Stimulated activated naive CD8-positive, alpha-beta T cell treated with anti-CD3 and anti-CD28 coated beads, Interleukin-15, amount 100 ng/mL, for 72 hours (primary cell): ENCODE measurements at places on chromosomes 2 and 18.

GRCh38 chr2:180781276-180781675 is 199.1 kb upstream of the UBE2E3 start:
- DNase-seq, result no peak

- DNase-seq, result no peak
Observed at GRCh38 chr2:140597836-140598235, 1533.0 kb downstream of the LRP1B start.

DNA sequence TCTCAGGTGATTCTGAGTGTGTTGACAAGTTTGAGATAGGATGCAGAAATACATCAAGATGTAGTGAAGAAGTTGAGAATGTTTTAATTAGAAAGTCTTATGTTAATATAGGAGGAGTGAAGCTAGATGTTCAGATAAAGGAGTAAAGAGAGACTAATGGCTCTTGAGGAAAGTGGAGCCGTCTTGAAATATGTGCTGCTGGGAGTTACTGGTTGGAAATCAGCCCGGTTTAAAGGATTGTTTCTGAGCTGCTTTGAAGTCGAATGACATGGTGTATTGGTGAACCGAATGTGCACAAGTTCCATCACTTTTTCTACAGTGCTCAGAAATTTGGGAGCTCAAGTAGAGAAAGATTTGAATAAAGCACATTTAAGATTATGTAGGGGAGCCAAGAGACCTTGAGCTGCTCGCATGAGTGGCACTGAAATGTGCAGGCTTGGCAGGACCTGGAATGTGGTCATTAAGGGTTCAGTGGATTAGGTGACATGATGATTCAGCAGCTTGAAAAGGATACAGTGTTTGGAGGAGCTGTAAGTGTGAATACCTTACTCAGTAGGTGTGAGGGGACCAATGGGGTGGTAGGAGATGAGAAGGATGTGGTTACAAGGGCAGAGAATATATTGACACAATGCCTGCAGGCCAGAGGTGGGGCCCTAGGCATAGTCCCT is 68.6 kb downstream of the CAB39 start:
- DNase-seq, result peak; percentile 57

DNA sequence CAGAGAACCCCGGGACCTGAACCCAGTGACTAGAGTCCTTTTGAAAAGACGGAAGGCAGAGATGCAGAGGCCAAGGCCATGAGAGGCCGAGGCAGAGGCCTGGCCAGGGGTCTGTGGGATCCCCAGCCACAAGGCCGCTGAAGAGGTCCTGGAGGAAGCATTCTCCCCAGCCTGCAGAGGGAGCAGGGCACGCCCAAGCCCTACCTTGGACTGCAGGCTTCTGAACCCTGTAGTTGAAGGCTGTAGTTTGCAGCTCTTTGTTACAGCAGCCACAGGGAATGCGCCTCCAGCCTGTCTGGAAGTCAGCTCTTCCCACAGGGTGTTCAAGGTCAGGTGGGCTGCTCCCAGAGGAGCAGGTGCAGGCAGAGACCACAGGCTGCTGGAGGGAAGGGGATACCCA is 22.1 kb upstream of the PXDN start:
- no peak for DNase-seq

DNA sequence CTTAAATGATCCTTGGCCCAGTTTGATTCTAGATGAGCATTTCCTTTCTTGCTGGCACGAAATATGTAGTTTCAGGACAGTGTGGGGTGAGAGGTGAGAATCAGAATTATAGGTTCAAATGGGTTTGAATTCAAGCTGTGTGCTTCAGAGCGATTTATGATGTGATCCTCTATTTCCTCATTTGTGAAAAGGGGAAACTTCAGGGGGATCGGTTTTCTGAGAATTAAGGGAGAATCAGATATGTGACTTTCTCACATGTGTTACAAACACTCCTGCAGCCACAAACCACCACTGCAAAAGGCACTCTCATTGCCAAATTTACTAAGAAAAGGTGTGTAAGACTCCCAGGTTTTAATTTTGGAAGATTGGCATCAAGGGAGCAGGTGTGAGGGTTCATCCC is 24.4 kb downstream of the HK2 start:
- no peak for DNase-seq

- peak; percentile 37 for DNase-seq
Observed at GRCh38 chr2:11344956-11345677, 681 bp upstream of the ROCK2 start.

DNA sequence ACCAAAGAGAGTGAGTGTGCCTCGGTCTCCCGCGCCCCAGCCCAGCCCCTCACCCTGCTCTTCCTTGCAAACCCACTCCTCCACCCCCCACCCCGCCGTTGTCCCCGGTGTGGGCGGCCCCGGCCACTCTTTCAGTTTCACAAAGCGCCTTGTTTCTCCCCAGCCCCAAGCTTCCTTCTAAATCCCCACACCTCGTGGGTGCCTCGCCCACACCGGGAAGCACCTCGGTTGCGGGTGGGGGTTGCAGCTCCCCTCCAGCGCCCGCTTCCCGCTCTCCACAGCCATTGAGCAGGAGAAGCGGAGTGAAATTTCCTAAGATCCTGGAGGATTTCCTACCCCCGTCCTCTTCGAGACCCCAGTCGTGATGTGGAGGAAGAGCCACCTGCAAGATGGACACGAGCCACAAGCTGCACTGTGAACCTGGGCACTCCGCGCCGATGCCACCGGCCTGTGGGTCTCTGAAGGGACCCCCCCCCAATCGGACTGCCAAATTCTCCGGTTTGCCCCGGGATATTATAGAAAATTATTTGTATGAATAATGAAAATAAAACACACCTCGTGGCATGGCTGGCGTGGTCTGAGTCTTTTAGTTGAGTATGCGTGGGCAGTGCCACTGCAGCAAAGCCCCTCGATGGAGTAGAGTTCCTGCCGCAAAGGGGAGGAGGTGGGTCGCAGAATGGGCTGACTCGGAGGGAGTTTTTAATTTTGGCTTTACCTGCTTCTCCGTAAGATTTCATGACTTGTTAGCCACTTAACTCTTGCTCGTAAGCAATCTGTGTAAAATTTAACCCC is 848 bp downstream of the TMSB10 start:
- no peak for DNase-seq

- DNase-seq, result no peak
Observed at GRCh38 chr2:8594731-8595427, 87.0 kb upstream of the ID2 start.

- DNase-seq, result no peak
Observed at GRCh38 chr2:46796843-46797625, 118.6 kb downstream of the MCFD2 start.

- no peak for DNase-seq
Observed at GRCh38 chr2:201840726-201841125, 34.4 kb downstream of the CDK15 start.

- no peak for DNase-seq
Observed at GRCh38 chr2:129623783-129624182, 355.7 kb upstream of the RAB6C start.

DNA sequence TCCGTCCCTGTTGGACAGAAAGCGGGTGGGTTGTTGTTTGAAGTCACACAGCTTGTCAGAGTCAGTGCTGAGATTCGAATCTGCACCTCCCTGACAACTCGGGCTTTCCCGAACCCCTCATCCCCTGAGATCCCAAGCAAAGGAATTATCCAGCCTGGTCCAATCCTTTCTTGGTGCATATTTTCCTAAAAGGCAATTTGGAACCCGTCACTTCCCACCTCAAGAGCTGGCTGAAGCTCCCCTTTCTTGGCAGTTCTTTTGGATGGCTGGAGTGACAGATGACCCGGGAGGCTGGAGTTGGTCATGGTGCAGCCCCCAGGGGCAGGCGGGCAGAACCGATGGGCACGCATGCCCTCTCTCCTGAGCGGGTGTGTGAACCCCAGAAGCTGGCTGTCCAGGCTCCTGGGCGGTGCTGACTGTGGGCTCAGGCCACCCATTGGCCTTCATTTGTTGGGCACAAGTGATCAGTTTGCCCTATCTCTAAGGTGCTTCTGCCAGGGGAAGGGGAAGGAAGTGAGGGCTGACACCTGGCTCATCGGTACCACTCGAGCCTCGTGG is 97.8 kb downstream of the ASB1 start:
- no peak for DNase-seq

DNA sequence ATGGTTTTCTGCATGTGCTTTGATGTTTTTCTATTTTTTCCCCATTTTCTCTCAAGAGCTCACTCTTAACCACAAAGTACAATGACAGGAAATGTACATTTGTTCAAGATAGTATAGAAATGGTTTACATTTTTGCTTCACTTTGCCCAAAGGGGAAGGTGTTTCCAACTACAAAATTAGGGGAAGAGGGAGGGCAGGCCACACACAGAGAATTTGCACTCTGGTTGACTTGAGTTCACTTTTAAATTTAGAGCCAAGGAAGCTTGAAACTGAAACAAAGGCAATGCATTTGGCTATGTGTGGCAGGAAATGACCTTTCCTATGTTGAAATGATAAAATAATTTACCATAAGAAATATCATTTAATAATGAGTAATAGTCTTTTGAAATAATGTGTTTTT is 19.1 kb upstream of the VIT start:
- no peak for DNase-seq

- DNase-seq, result no peak
Observed at GRCh38 chr2:6937582-6937981, 20.4 kb downstream of the RNF144A start.

DNA sequence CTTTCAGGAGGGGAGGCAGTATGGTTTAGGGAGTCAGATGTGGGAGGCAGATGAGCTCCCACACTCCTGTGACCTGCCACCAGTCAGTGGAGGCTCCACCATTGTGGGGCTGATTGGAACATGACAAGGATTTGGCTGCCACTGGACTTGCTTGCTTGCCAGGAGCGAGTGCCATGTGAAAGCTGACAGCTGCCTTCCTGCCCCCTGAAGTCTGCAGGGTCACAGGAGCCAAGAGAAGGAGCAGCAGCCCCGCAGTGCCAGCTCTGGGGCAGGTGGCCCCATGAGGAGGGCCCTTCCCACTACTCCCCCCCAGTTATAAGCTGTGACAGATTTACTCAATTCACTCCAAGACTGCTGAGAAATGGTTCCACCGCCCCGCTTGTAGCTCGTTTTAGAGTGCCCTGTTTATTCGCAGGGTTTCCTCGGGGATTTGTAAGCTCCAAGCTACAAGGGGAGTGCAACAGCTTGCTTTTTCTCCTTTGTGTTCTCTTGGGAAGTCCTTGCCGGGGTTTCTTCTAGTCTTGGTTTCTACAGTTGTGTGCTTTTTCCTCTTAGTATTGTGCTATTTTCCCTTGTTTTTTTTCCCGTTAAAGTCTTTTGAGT is 414.3 kb downstream of the MEIS1 start:
- DNase-seq, result no peak

- DNase-seq, result no peak
Observed at GRCh38 chr2:160308915-160309314, 108.8 kb upstream of the ITGB6 start.

GRCh38 chr18:26702086-26702485 is 153.7 kb upstream of the KCTD1 start:
- no peak for DNase-seq

GRCh38 chr2:216632346-216632951 is 771 bp upstream of the IGFBP2 start:
- DNase-seq, result no peak

DNA sequence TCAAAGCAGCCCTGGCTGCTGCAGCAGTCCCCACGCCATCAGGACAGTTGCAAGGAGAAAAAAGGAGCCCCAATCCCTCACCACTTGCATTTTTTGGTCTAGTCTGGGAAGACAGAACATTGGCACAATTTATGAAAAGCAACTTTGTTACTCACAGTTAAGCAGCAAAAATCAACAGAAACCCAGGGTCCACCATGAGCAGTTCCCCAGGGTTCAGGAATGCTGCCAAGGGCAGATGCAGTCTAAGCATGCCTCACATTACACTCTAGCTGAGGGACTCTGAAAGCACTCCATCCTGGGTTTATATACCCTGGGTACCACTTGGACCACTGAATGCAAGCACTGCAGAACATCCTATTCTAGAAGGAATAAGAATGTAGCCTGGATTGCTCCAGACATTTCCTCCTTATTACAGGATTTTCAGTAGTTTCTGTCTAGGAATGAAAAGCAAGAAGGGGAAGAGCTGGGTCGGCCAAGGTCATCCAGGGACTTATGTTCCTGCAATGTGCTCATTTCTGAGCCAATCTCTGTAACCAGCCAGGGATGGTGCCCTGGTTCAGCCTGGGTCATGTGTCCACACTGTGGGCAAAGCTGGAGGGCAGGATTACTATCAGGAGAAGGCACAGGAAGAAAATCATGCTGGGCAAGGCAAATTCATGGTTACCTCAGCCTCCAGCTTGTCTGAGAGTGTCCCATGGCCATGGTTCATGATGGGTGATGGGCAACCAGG is 19.5 kb upstream of the TMEM163 start:
- DNase-seq, result no peak

DNA sequence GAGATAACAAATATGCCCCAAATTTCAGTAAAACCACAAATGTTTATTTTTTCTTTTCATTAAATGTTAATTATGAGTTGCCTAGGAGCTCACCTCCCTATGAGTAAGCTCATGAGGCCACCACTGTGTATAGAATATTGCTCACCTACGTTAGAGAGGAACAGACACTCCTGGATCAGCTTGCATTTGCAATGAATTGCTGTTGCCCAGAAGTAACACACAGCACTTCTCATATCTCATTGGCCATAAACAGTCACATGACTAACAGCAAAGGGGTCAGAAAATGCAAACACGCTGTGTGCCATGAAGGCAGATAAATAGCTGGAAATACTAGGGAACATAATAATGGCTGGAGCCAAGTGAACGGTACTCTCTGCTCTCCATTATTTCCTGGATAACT is 89.0 kb upstream of the GALNT5 start:
- no peak for DNase-seq

DNA sequence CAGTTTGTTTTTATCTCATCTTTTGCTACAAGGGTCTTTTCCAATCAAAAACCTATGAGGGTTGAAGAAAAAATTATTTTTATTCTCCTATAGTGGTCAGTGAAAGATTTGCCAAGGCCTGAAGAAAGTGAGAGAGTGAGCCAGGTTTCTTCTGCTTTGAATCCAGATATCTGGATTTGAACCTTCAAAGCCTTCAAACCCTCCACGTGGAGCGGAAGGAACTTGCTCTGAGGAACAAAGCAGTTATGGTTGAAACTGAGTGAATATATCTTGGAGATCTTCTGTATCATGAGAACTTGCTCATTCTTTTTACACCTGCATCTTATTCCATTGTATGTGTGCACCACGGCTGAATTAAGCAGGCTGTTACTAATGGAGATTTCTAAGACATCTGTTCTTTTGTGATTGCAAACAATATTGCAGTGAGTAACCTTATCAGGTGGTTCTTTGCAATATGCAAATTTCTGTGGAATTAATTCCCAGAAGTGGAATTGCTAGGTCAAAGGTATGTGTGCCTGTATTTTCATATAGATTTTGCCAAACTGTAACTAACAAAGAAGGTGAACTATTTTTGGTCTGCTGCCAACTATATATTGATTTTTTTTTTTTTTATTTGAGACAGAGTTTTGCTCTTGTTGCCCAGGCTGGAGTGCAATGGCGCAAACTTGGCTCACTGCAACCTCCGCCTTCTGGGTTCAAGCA is 147.9 kb downstream of the B3GNT2 start:
- DNase-seq, result no peak

- no peak for DNase-seq
Observed at GRCh38 chr2:232698556-232699091, 1.5 kb downstream of the GIGYF2 start.

GRCh38 chr18:58335223-58335622 is 291.2 kb downstream of the NEDD4L start:
- DNase-seq, result no peak
